Mucosa of gallbladder (tissue), 1 donor: ENCODE measurements at places on chromosomes 6 and 20. TPM values are rescaled to one million over a fixed set of nuclear protein-coding genes. Genes with fewer than 3 reads are reported as not detected.

PHACTR3 gene
- total RNA-seq, result 6.9 TPM

- DNase-seq, result no peak
Measured at GRCh38 chr6:108656836-108657235, 96.1 kb downstream of the FOXO3 start.

DNA sequence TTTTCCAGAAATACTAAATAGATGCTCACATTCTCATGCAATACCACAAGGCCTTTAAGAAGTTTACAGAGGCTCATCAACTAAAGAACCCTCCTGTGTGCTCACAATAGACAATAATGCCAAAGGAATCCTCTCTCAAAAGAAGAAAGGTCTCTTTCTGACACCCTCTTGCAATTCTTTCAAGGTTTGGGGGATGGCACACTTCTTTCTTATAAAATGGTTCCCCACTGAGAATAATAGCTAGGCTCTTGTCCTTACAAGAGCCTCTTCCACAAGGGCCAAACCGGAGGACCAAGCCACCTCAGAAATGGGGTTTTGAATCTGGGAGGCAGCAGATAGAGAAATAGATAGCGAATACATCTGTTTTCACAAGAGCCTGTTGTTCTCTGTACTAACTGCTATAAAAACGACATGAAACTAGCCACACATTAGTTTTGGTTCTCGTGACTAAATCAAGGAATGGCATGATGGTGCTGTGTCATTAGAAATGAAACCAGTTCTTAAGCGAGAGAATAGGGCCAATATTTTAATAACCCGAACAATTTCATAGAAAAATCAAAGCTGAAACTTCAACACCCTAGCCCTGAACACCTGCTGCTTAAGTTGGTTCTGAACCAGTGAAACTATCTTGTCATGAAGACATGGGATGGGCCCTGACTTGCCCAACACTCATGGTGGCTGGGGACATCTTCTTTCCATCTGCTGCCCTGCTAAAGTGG is 81.1 kb downstream of the PRDM1 start:
- DNase-seq, result no peak

- no peak for DNase-seq
Measured at GRCh38 chr20:20497242-20497978, 129.5 kb downstream of the INSM1 start.

DNA sequence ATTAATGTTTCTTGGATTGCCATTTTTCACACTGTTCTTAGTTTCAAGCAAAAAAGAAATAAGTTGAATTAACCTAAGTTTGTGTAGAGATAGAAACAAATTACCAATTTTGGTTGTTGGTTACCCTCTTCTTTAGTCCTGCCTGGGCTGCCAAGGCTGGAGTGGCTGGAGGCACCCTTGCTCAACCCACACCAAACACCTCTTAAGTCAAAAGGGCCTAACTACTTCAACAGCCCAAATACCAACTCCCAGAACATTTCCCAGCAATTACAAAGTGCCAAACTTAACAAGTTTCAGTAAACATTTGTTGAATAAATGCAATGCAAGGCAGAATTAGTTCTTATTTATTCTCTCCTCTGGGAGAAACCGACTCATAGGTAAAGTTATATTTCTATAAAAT is 38.1 kb upstream of the TMEM181 start:
- no peak for DNase-seq
